ENCODE measurements at places on chromosomes 12 and 14. TPM values are rescaled to one million over a fixed set of nuclear protein-coding genes. Genes with fewer than 3 reads are reported as not detected.

MYH7 gene
- total RNA-seq, result not detected

CFAP54 gene
- total RNA-seq, result not detected

GALNT9 gene
- total RNA-seq, result not detected

RIC8B gene
- total RNA-seq, result 2.7 TPM

CISTR gene
- total RNA-seq, result not detected

ATP2A2 gene
- total RNA-seq, result 194 TPM

SMOC1 gene
- not detected for total RNA-seq

DNA sequence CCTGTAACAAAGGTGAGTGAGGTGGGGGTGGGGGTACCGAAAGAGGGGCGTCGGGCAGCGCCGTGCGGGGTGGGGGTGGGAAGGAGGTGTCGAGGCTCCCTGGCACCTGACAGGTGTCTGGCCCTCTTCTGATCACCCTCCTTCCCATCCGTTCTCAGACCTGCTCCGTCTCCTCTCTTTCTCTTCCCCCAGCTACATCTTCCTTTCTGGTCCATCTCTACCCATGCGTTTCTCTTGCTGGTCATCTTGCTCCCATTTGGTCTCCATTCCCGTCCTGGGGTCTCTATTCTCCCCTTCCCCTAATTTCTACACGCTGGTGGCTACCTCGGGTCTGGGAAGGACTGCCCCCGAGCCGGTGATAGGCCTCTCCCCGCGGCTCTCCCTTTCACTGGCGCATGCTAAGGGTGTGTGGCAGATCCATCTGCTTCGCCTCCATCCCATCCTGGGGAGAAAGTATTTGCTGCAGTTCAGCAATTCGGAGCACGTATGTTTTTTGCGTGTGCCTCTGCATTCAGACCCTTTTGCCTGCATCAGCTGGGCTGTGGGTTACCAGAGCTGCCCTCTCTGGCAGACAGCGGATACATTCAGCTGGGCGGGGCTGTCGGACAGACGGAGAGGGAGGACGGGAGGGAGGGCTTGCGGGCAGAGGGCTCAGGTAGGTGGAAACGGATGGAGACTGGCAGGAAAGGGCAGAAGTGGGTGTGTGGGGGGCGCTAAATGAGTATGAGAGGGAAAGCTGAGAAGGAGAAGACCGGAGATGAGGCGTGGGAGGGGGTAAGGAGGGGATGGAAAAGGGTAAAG lies 730 bp downstream of the CLSTN3 start:
- peak overlapping the region; percentile 84 for H3K27ac ChIP-seq
- H3K4me3 ChIP-seq, result peak overlapping the region; percentile 63
- H3K4me1 ChIP-seq, result peaks cover 40% of the 10 kb centered on the region

DNA sequence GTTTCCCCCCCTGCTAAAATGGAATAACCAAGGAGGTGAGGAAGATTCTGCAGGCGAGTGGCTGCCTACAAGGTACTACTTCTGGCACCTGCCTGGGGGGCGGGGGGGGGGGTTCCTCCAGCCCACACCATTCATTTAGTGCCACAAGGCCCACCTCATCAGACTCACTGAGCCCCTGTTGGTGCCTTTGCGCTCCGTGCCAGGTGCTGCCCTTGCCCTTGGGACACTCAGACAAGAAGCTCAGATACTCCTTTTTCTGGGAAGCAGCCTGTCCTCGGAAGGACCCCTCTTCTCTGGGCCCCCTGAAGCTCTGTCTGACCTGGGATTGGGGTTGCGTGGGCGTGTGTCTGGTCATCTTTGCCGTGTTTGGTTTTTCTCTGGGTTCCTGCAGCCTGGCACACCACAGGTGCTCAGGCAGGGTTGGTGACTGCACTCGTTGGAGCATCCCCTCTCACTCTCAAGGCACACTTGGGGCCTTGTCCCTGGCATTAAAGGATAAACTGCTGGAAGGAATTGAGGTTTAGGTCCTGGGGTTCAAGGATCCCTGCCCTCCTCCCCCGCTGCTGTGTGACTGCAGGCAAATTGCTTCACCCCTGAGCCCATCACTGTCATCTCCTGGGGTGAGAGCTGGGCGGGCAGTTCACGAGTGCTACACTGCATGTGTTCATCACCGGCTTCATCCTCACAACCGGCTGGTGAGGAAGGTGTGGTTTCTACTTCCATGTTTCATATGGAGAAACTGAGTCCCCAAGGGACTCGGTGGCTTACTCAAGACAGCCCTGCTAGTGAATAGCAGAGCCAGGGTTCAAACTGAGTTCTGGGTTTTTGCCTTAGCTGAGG lies 16.9 kb downstream of the FAM222A start:
- no peaks in the 10 kb centered on the region for H3K27me3 ChIP-seq
- no peak overlapping the region for H3K4me3 ChIP-seq
- no peak for DNase-seq
- no peak overlapping the region for H3K27ac ChIP-seq

GRCh38 chr12:89490922-89491321 lies 33.7 kb downstream of the GALNT4 start:
- no peak overlapping the region for H3K27ac ChIP-seq
- H3K36me3 ChIP-seq, result no peaks in the 10 kb centered on the region
- no peak for DNase-seq
- no peak overlapping the region for H3K4me3 ChIP-seq
- no peaks in the 10 kb centered on the region for H3K27me3 ChIP-seq
- H3K4me1 ChIP-seq, result no peaks in the 10 kb centered on the region

GRCh38 chr14:56092763-56093162 lies 25.4 kb upstream of the PELI2 start:
- H3K27me3 ChIP-seq, result no peaks in the 10 kb centered on the region
- DNase-seq, result no peak
- no peak overlapping the region for H3K27ac ChIP-seq
- peaks cover 12% of the 10 kb centered on the region for H3K4me1 ChIP-seq
- H3K4me3 ChIP-seq, result no peak overlapping the region

GRCh38 chr14:65160091-65160490 lies 57.8 kb upstream of the MAX start:
- H3K4me3 ChIP-seq, result no peak overlapping the region
- H3K27me3 ChIP-seq, result no peaks in the 10 kb centered on the region
- H3K27ac ChIP-seq, result no peak overlapping the region

DNA sequence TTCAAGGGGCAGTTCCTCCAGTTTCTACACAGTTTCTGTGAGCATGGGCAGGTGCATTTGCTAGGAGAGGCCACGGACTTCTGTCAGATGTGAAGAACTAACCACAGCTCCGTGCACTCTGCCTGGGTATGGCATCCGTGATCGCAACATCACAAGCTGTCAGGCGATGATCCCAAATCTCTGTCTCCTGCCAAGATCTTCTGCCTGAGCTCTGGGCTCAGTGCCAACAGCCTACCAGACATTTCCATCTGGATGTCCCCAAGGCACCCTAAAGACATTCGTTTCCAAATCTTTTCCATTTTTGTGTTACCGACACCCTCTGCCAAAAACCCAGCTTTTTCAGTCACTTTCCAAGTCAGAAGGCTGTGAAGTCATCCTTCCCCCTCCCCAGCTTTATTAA lies 292.1 kb downstream of the GLT1D1 start:
- H3K4me1 ChIP-seq, result no peaks in the 10 kb centered on the region
- no peaks in the 10 kb centered on the region for H3K27me3 ChIP-seq
- no peaks in the 10 kb centered on the region for H3K36me3 ChIP-seq
- DNase-seq, result no peak

GRCh38 chr12:23455283-23455682 lies 494.2 kb downstream of the SOX5 start:
- no peak overlapping the region for H3K4me3 ChIP-seq
- no peak for DNase-seq
- no peaks in the 10 kb centered on the region for H3K36me3 ChIP-seq
- H3K27me3 ChIP-seq, result no peaks in the 10 kb centered on the region
- H3K4me1 ChIP-seq, result no peaks in the 10 kb centered on the region

DNA sequence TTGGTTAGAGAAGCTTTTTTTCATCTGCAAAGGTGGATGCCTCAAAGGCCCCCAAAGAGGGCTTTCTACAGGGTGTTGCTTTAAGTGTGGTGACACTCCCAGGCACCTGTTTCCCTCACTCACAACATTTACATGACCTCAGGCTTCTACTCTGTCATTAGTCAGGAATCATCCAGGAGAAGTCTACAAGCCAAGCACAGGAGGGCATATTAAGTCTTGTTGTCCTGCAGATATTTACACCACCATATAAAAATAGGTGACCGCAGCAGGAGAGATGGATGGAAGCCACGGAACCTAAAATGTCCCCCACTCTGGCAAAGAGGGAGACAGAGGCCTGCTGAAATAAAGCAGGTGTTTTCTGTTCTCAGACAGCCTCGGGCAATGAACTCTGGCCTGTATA lies 7.5 kb upstream of the DPF3 start:
- H3K36me3 ChIP-seq, result no peaks in the 10 kb centered on the region
- H3K27me3 ChIP-seq, result no peaks in the 10 kb centered on the region
- no peak overlapping the region for H3K27ac ChIP-seq
- DNase-seq, result no peak

DNA sequence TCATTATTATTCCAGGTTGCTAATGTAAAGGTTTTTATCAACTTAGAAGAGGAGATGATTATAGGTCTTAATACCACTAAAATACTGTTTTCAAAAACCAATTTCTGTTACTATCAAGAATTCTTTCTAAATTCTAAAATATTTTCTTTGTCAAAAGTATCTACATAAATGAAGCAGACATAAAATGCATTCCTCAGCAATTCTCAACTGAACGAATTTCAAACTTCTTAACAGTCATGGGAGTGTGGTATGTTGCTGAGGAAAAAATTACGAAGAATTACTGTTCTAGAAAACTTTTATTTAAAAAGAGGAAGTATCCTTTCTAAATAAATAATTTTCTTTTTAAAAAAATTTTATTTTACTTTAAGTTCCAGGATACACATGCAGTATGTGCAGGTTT lies 146.4 kb downstream of the SLC2A13 start:
- no peaks in the 10 kb centered on the region for H3K27me3 ChIP-seq
- no peak overlapping the region for H3K27ac ChIP-seq
- H3K36me3 ChIP-seq, result no peaks in the 10 kb centered on the region
- no peak for DNase-seq

DNA sequence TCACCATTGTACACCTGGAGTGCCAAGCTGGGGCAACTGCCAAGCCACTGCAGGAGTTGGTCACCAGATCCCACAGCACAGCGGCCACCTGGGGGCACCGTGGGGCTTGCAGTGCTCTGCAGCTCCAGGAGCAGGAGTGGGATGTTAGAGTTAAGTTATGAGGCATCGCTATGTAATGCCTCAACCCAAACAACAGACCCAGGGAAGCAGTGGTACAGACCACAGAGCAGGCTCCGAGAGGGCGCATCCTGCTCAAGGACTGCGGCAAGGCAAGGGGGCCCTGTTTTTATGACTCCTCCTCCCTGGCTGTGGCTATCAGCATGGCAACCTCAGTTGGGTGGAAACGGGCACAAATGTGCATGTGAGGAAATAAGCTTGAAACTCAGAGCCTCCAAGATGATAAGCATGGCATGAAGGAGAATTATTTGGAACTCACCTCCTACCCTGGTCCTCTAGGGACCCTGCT lies 63.1 kb downstream of the ARL6IP4 start:
- H3K27me3 ChIP-seq, result no peaks in the 10 kb centered on the region
- no peak overlapping the region for H3K4me3 ChIP-seq
- peaks cover 22% of the 10 kb centered on the region for H3K4me1 ChIP-seq
- no peaks in the 10 kb centered on the region for H3K36me3 ChIP-seq
- no peak for DNase-seq

DNA sequence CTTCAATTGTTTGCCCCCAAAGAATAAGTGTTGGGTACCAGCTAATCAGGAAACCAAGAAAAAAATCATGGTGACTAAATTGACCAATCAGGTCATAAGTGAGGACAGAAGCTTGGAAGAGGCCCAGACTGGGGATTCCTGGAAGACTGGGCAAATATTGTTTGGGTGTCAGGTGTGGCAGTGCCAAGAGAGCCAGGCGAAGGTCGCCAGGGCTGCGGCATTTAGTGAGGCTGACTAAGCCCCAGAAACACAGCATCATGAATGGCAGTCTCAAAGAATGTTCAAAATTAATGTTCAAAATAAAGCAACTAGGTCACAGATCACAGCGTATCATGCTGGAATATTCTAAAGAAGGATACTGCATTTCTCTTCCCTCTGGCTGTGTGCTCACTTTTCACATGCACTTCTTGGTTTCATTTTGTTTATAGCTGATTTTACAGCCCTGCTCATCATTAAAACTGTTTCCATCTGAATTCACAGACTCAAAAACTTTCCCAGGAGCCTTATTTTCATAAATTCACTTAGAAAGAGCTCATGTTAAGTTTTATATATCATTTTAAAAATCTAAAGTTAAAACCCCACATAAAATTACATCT lies 85.3 kb upstream of the OVCH1 start:
- H3K27me3 ChIP-seq, result no peaks in the 10 kb centered on the region
- no peak overlapping the region for H3K27ac ChIP-seq
- no peak for DNase-seq
- H3K4me3 ChIP-seq, result no peak overlapping the region
- H3K4me1 ChIP-seq, result peaks cover 30% of the 10 kb centered on the region
- H3K36me3 ChIP-seq, result no peaks in the 10 kb centered on the region

- peaks cover 6% of the 10 kb centered on the region for H3K36me3 ChIP-seq
- H3K4me1 ChIP-seq, result no peaks in the 10 kb centered on the region
- H3K27ac ChIP-seq, result no peak overlapping the region
- DNase-seq, result no peak
- no peaks in the 10 kb centered on the region for H3K27me3 ChIP-seq
These were observed 31.7 kb downstream of the RASAL1 start for GRCh38 chr12:113103756-113104450.

DNA sequence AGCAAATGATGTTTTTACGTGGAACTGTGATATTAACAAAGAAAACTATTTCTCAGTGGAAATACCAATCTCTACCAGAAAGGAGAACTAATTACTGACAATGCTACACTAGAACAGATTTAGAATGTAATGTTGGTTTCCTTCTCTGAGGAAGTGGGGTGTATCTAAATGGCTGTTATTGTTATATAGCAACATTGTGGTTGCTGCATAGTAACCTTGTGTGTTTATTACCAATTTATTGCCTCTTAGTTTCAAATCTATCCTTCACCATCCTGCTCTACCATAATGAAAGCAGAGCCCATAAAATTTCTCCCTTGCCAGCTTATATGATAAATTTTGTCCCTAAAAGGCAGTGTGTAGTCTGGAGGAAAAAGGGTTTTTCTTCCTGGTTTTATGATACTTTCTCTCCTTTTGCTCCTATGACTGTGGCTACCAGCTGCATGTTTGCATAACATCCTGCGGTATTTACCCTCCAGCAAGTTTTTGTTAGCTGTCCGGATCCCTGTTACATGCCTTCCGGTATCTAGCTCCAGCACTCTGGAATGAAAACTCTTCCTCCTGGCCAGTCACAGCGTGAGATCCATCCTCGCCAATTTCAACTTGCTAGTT lies 5.7 kb upstream of the KLRK1 start:
- DNase-seq, result no peak
- H3K27me3 ChIP-seq, result no peaks in the 10 kb centered on the region
- H3K27ac ChIP-seq, result peak overlapping the region; percentile 26
- H3K4me1 ChIP-seq, result peaks cover 30% of the 10 kb centered on the region

Data from esophagus squamous epithelium (tissue), 5 donors.